ENCODE measurements at places on chromosomes 7 and 10.

GRCh38 chr7:85068799-85069198 is 118.1 kb downstream of the SEMA3D start:
- no peak for DNase-seq

DNA sequence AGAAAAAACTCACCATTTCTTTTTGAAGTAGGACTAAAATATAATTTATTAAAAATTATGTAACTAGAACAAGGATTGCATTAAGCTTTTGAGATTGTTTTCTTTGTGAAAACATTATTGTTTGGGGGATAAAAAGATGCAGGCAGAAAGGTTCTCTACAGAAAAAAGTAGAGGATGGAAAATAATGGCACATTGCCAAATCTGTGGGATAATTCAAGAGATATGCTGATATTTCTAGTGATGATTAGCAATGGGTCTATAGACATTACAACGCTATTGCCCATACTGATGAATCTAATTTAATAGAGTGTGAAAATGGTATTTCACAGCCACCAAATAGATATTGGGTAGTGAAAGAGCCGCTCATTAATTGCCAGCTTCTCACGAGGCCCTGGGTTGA is 204.3 kb downstream of the RAPGEF5 start:
- no peak for DNase-seq

- DNase-seq: peak; percentile 72
Observed at GRCh38 chr10:28897617-28898464, 220.5 kb downstream of the BAMBI start.

- DNase-seq: no peak
Observed at GRCh38 chr10:112313911-112314310, 30.7 kb downstream of the TECTB start.

- DNase-seq: no peak
Observed at GRCh38 chr10:89283025-89283935, 18.6 kb upstream of the IFIT2 start.

All from globus pallidus (tissue), 1 donor.